ENCODE measurements at places on chromosomes 16 and 17.

- DNase-seq = no peak
Observed at GRCh38 chr16:26078716-26079355, 387.1 kb downstream of the HS3ST4 start.

DNA sequence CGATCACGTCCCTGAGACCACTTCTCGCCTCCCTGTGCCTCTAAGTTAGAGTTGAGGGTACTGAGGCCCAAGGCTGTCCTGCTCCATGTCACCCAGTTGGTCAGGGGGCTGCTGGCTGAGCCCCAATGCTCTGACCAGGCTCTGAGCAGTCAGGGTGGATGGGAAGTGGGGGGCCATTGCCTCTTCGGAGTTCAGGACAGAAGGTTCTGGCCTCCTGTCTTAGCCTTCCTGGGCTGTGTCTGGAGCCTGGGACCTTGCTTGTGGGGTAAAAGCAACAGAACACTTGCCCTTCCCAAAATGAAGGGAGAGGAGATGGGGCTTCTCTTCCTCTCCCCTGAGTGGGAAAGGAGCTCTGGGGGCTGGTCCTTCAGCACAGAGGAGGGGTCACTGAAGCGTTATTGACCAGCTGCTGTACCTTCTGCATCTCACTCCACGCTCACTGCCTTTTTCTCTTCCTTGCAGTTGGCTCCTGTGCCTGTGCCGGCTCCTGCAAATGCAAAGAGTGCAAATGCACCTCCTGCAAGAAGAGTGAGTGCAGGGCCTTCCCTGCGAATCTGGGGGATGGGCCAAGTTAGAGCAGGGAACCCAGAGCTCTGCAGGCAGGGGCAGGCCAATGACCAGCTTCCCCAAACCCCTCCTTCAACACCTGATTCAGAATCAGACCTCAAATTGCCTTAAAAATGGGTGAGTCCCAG lies 580 bp downstream of the MT1X start:
- no peak for DNase-seq

DNA sequence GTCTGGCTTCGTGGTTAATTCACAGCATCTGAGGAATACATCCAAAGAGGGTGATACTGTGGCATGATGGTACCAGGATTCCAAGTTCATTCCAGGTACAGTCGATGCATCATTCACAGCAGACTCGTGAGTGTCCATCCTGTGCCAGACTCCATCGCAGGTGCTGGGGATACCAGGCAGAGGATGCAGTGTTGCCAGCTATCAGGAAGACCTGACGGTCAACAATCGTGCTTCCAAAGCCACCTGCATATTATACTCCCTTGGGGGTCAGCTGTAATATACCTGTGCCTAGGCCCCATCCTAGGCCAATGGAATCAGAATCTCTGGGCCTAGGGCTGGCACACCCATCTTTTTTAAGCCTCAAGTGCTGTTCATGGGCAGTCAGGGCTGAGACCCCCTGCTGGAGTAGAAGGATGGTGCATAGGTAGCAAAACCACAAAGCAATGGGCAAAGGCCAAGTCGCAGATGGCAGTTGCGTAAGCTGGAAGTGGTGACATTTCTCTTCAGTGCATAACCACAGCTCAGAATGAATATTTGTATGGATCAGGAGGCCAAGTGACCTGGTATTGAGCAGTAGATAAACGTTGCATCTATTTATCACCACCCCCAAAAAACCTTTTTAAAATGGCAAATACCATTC lies 42.9 kb upstream of the C16orf78 start:
- DNase-seq = no peak

DNA sequence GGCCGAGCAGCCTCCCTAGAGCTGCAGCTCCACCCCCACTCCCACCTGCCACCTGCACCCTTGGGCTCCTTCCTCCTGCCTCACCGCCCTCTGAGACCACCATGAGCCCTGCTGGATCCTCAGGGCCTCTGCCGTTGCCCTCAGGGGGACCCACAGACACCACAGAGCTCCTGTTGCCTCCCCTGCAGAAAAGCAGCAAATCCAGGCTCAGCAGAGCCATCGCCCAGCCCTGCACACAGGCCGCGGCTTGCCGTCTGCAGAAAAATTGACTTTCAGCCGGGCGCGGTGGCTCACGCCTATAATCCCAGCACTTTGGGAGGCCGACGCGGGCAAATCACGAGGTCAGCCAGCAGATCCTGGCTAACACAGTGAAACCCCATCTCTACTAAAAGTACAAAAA lies 7.0 kb upstream of the PPP1R27 start:
- no peak for DNase-seq

DNA sequence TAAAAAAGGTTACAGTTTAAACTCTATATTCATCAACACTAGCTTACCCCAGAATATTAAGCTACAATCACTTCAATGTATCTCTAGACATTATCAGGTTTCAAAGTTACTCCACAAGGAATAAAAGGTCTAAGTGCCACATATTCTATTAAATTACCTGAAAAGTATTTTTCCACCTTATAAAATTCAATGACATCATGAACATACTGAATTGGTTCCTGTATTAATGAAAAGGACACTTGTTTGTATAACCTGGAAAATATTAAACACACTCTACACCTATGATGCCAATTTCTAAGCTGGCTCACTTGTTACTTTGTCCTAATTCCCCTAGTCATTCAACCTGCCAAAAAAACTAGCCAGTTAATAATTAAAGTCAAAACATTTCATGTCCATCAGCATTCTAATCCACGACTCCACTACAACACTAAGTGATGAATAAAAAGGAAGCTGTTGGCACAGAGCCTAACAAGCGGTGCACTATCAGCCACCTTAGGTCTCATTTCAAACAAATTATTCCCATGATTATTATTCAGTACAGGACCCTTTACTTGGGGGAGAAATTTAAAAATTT lies 12.2 kb downstream of the MED13 start:
- no peak for DNase-seq

DNA sequence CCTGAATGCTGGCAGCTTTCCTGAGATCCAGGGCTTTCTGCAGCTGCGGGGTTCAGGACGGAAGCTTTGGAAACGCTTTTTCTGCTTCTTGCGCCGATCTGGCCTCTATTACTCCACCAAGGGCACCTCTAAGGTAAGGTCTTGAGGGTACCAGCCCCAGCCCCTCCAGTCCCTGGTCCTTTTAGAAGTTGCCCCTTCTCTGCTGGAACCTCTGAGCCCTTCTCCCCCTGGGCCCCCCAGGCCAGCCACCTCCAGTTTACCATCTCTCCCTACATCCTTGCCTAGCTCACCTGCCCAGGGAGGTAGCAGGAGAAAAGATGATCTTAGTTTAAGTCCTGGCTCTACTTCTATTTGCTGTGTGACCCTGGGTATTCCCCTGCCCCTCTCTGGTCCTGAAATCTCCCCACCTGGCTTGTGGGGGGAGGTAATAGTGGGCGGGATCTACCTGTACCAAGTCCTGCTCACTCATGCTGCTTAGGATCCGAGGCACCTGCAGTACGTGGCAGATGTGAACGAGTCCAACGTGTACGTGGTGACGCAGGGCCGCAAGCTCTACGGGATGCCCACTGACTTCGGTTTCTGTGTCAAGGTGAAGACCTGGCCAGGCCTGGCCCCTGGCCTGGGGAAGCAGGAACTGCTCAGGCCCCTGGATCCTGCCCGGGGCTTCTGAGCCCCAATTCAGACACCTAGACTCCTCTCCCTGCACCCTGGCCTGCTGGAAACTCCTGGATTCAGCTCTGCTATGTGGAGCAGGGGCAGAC lies 6.5 kb downstream of the GRB7 start:
- DNase-seq = no peak

- DNase-seq = no peak
Observed at GRCh38 chr16:84500531-84500930, 3.9 kb downstream of the MEAK7 start.

GRCh38 chr17:50834429-50835300 lies 721 bp upstream of the WFIKKN2 start:
- DNase-seq = no peak

DNA sequence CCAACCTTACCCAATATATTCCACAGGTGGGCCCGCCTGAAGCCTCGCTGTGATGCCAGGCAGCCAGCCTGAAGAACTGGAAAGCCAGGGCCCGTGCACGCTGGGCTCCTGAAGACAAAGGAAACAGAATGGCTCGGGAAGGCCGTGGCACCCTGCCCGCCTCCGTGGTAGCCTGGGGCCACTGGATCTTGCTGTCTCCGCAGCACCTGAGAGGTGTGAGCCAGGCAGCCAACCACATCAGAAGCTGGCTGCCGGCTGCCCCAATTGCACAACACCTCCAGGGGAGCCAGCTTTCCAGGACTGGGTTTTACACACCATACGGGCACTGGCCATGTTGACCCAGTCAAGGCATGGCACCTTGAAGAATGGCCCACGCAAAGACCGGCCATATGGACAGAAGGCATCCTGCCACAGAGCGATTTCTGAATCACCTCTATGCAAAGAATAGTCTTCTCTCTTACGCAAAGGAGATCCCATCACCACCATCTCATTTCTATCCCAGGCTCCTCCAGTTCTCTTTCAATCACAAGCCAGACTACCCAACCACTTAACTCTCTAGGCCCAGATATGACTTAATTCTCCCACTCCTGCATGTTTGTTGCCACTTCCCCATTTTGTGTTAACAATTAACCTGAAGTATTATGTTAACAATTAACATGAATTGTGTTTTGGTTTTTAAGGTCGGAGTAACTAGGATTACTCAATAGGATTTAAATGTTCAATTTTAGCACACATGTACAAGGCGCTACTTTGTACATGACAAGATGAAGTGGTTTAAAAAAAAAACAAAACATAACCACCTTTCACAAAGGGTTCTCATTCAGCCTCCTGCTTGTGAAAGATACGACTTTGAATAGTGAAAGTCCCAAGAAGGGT lies 32.1 kb downstream of the ZFHX3 start:
- no peak for DNase-seq

DNA sequence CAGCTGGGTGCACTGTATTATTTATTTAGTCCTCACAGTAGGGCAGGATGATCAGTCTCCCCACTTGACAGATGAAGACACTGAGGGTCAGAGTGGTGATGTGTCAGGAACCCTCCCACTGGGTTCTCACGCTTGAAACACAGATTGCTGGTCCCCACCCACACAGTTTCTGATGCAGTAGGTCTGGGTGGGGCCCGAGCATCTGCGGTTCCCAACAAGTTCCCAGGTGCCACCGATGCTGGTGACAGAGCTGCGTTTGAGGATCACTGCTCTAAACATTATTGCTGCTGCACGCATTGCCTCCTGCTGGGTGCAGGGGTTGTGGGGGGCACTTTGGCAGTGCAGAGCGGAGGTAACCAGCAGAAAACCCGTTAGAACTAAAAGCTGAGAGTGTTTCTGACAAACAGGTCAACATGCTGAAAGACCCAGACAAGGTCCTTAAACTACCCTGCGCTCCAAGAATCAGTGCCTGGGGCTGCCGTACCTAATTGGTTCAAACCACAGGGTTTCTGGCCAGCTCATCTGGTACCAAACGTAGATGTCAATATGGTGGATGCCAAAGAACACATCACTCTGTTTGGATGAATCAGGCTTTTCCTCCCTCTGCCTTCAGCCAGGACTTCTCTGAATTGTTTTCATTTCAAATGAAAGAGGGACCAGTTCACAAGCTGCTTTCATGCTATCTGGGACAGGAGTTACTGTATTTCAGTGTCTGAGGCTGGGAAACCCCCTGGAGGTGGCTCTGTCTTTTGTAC lies 76.0 kb downstream of the ABCC1 start:
- peak; percentile 7 for DNase-seq

- DNase-seq = no peak
Observed at GRCh38 chr17:51828901-51829300, 329.6 kb downstream of the CA10 start.

GRCh38 chr16:68084504-68085258 lies 489 bp upstream of the NFATC3 start:
- peak; percentile 80 for DNase-seq

DNA sequence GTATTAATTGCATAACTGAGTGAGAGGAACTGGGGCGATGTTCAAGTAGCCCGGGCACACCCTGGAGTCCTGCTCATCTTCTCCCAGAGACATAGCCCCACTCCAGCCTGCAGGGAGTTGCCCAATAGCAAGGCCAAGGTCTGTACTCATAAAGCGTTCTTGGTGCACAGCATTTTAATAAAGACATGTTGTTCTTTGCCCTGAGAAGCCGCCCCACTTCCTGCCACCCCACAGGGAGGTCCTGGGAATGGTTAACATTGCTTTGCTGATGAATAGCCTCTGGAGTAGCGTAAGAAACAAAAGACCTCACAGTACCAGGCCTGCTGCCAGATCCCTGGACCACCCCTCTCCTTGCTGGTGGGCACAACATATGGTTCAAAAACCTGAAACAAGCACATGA lies 21.6 kb upstream of the CDH1 start:
- no peak for DNase-seq

GRCh38 chr16:73092236-73092781 lies 44.4 kb upstream of the ZFHX3 start:
- DNase-seq = no peak

- no peak for DNase-seq
Observed at GRCh38 chr17:74466828-74467184, 372 bp downstream of the CD300A start.

DNA sequence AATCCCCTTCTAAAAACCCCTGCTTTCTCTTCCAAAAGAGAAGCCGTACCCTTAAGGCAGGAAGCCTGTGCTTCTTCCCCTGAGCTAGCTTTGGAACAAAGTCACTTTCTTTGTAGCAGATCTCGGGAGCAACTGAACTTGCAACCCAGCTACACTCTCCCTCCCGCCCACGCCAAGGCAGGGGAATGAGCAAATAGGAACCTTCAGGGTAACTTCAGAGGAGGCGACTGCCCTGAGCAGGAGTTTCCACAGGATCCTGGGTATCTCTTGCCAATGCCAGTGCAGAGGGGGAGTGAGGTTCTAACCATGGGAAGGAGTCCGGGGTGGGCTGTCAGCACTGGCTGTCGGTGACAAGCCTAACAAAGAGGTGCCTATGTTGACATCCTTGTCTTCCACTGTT lies 5.9 kb upstream of the PIRT start:
- DNase-seq = no peak

- no peak for DNase-seq
Observed at GRCh38 chr16:49701065-49701685, 154.7 kb downstream of the ZNF423 start.

DNA sequence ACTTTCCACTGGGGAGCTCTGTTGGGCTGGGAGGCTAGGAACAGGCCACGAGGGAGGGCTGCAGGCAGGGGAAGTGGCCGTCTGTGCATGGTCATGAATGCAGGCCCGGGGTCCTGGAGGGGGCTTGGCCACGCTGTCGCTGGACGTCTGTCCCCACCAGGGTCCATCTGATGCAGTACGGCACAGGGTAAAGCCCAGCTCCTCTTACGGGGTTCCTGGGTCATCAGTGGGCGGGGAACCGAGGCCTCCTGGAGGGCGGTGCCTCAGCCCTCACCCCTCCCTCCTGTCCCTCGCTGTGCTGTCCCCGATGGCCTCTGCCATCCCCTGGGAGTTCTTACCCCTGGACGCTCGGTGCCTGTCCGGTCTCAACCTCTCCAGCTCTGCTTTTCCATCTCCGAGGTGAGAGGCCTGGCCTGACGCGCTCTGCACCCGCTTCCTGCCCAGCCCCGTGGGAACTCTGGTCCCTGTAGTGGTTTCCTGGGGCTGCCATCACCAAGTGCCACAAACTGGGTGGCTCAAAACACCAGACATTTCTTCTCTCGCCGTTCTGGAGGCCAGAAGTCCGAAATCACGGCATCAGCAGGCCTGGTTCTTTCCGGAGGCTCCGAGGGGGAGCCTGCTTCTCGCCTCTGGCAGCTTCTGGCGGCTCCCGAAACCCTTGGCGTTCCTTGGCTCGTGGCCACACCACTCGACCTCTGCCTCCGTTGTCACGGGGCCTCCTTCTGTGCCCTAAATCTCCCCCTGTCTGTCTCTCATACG lies 182.8 kb downstream of the SEC14L1 start:
- DNase-seq = peak; percentile 54

Data from naive thymus-derived CD8-positive, alpha-beta T cell (primary cell).